ENCODE measurements at places on chromosomes 4 and X. TPM values are rescaled to one million over a fixed set of nuclear protein-coding genes. Genes with fewer than 3 reads are reported as not detected.

- DNase-seq = no peak
Observed at GRCh38 chrX:28590396-28590795, 3.1 kb downstream of the IL1RAPL1 start.

GRCh38 chr4:22391551-22391950 lies 124.3 kb downstream of the ADGRA3 start:
- DNase-seq = no peak

GRCh38 chr4:138561906-138562305 lies 319.8 kb upstream of the SLC7A11 start:
- DNase-seq = no peak

DNA sequence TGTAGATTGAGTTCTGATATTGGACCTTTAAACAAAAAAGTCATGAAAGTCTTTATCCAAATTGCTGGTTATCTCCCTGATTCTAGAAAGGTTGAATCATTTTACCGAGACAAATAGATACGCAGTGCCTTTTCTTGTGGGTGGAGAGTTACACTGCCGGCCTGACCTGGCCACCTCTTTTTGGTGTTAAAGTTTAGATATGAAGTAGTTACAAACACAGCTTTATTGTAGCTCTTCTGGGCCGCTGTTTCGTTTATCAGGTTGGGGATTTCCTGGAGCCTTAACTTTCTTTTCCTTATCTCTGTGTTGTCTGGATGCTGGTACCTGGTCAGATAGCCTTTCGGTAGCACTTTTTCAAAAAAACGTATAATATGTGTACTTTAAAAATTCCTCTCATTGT lies 31.0 kb downstream of the FNIP2 start:
- no peak for DNase-seq

DNA sequence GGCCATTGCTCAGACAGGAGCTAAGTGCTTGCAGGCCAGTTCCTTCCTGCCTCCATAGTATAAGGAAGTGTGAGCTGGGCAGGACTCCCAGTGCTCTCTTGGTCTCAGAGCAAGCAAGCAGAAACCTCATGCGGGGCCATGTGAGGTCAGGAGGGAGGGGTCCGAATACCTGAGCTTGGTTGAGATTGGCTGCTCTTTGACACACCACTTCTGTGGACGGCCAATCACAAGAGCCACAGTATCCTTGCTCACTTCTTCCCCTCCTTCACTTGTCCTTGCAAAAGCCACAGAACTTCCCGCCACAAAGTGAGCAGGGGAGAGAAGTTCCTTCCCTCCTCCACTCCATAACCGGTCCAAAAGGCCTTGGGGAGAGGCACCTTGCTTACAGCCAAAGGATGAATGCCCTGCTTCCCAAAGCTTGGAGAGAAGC lies 56.7 kb downstream of the PRPS1 start:
- DNase-seq = no peak

DNA sequence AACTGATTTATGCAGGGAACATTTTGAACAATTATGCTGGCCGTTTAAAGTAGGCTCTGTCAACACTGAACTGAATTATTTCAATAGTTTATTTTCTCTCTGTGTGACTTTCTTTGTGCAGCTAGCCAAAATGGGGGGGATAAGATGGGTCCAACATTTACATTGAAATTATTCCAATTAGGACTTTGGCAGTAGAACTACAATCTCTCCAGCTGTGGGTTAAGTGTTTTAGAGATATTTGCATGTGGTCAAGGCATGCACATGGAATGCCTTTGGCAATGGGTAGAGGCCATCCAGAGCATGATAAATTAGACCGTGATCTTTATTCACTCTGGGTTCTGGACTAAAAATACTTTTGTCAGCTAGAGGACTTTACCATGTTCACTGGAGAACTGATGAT lies 107.9 kb upstream of the ELOVL6 start:
- no peak for DNase-seq

DNA sequence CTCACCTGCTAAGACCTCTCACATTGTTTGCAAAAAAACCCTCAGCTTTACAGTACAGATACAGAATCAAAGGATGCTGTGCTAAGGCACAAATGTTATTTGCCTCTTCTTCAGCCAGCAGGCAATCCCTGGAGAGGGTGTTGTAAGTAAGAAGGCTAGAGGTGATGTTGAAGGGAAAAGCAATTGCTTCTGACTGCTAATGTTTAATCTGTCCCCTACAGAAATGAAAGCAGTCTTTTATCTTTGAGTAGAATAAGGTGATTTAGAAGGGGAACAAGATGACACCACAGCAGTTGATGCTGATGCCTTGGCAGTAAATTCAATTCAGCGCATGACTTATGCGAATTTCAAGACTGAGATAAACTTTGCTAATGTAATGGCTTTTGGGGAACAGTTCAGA lies 1064.8 kb upstream of the IGFBP7 start:
- DNase-seq = no peak

GRCh38 chrX:69109036-69109663 lies 56.1 kb downstream of the PJA1 start:
- no peak for DNase-seq

- no peak for DNase-seq
Observed at GRCh38 chr4:21046141-21046540, 345.9 kb downstream of the PACRGL start.

DNA sequence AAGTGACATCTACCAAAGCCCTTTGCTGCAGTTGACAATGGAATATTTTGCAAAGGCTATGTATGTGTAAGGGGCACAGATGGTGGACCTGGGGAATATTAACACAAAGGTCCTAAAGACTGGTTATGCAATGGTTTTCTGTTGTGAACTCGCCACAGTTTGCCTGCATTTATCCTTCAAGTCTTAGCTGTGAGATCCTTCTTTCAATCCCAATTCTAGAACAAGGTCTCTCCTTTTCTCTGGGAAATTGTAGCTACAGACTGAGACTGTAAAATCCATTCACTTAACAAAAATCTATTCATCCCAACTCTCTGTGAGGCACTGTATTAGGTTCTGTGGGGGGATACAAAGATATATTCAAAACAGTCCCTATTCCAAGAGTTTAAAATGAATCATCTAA lies 250.4 kb downstream of the GPM6A start:
- DNase-seq = no peak

- no peak for DNase-seq
Observed at GRCh38 chr4:25484243-25484721, 107.2 kb downstream of the ANAPC4 start.

DNA sequence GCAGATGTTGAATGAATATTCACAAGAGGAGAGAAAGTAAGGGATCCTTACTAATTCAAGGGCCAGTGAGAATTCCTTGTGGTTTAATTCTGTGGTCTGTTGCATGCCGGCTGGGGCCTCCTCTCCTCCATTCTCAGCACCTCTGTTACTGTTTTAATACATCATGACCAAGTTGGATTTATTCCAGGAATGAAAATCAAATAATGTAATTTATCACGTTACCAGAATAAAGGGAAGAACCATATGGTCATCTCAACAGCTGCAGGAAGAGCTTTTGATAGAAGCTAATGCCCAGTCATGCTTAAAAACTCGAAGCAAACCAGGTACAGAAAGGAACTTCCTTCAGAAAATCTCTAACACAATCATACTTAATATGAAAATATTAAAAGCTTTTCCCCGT lies 54.1 kb downstream of the GRK4 start:
- no peak for DNase-seq

DNA sequence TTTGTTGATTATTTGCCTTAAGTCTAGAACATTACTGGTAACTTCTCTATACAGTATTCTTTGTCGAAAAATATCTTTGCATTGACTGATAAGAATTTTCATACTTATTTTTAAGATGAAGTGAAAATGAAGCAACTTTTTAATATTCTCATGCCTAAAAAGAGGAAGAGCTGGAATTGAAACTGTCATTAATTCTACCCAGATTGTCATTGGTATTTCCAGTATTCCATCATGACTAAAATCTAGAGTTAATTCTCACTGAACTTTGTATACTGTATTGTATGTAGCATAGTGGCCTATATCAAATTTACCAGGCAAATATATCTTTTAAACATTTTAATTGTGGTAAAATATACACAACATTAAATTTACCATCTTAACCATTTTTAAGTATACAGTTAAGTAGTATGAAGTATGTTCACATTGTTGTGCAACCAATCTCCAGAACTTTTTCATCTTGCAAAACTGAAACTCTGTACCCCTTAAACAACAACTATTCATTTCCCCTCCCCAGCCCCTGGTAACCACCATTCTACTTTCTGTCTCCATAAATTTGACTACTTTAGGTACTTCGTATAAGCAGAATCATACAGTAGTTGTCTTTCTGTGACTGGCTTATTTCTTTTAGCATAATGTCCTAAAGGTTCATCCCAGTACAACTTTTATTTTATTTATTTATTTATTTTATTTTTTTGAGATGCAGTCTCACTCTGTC lies 24.3 kb upstream of the ZNF41 start:
- no peak for DNase-seq

- DNase-seq = no peak
Observed at GRCh38 chr4:142282870-142283431, 563.1 kb downstream of the INPP4B start.

DNA sequence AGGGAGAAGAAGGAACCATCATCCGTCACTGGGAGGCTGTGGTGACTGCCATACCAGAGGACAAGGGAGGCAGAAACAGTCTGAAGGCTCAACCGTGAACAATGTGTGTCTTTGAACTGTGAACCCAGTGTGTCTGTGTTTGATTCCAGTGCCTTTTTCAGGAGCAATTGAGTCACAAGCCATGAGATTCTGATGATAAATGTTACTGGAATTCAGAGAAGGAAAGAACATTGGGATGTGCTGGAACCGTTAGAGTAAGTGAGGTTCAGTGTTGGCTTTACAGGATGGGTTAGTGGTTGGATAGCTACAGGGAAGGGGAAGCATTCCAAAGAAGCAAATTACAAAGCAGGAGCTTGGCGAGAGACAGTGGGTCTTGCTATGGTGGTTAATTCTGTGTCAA lies 464.4 kb downstream of the TRIML1 start:
- DNase-seq = no peak

- no peak for DNase-seq
Observed at GRCh38 chr4:148057516-148057915, 325.6 kb downstream of the ARHGAP10 start.

GRCh38 chrX:147376601-147377422 lies 534.9 kb upstream of the FMR1 start:
- no peak for DNase-seq

DNA sequence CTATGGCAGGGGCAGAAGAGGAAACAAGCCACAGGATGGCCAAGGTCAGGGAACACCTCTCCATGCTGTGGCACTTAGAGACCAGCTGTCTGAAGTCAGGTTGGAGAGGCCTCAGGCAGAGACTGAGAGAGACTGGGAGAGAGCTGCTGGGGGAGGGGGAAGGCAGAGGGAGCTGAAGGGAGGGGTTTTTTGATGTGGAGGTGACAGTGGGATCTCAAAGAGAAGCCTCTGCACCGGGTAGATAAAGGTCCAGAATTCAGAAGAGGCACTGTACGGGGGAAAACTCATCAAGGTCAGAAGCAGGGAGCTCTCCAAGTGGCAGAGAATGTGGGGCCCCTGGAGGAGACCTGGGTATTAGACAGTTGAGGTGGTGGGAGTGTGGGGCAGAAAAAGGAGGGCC lies 41.6 kb upstream of the HMGB3 start:
- DNase-seq = no peak

GRCh38 chrX:136259543-136259942 lies 8.3 kb upstream of the MAP7D3 start:
- DNase-seq = no peak

- peak; percentile 38 for DNase-seq
Observed at GRCh38 chrX:154002215-154002719, 17.4 kb downstream of the IRAK1 start.

- no peak for DNase-seq
Observed at GRCh38 chr4:75385106-75385505, 129.1 kb downstream of the RCHY1 start.

DNA sequence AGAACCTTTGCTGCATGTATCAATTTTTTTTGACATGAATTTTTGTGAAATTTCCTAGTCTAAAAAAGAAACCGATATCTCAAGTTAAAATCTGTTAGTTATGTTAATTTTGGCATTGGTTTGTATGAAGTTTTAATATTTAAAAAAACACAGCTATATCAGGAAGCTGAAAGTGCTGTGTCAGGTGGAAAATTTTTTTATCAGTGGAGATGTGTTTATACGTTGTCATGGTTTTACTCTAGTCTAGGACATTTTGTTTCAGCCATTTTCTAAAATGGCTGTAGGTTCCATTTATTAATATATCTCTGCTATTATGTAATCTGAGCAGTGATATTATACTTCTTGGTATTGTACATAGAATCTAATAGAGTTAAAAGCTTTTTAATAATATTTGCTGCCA lies 34.2 kb downstream of the OCRL start:
- no peak for DNase-seq

DNA sequence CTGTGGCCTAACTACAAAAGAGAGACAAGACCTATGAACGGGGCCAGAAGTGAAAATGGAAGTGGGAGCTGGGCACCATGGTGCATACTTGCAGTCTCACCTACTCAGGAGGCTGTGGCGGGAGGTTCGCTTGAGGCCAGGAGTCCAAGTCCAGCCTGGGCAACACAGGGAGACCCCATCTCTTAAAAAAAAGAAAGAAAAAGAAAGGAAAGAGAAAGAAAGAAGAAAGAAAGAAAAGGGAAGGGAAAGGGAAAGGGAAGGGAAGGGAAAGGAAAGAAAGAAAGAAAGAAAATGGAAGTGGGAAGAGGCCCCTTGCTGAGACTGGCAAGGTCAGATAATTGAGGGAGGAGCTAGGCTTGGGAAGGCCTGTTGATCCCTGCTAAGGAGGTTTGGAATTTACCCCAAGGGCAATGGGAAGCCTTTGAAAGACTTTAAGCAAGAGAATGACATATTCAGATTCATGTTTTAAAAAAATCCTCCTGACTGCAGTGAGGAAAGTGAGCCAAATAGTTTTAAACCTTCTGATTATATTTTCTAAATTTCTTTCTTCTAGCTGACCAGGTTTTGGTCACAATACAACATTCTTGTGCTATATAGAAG lies 17.7 kb upstream of the HERC5 start:
- no peak for DNase-seq

DNA sequence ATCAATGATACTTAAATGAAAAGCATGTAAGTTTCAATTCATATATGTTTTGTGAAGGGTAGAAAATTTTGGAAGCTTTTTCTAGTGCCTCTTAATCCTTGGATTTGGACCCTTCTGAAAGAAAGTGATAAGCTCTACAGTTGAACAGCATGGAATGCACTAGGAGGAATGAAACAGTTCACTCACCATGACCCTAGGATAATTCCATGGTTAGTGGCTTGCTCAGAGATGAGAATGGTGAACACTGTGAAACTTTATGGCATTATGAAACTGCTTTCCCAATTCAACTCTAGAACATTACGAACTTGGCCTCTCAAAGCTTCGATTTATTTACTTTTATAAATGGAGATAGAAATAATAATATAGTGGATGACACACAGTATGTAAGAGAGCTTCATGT lies 88.9 kb upstream of the FAT4 start:
- DNase-seq = no peak

GRCh38 chrX:17527922-17528321 lies 152.9 kb downstream of the NHS start:
- no peak for DNase-seq

GRCh38 chr4:87079967-87080366 lies 140.5 kb downstream of the KLHL8 start:
- no peak for DNase-seq

- no peak for DNase-seq
Observed at GRCh38 chr4:48271626-48272025, 2.0 kb upstream of the TEC start.

- DNase-seq = no peak
Observed at GRCh38 chr4:163072222-163072621, 94.5 kb downstream of the NAF1 start.

- no peak for DNase-seq
Observed at GRCh38 chr4:74188912-74189311, 31.0 kb downstream of the MTHFD2L start.

BEX2 gene
- total RNA-seq = 201 TPM

STATH gene
- total RNA-seq = not detected

KLHL13 gene
- total RNA-seq = 7.9 TPM

IL13RA2 gene
- 0.32 TPM for total RNA-seq

ZAR1 gene
- 0.51 TPM for total RNA-seq

ARHGAP10 gene
- 12.4 TPM for total RNA-seq

TMSB15B gene
- total RNA-seq = 3.0 TPM
